RPMI8226 (cell line): ENCODE measurements at places on chromosomes 1 and 21.

- no peak for DNase-seq
Measured at GRCh38 chr1:245804696-245805095, 649.9 kb downstream of the KIF26B start.

- no peak for DNase-seq
Measured at GRCh38 chr1:54136269-54136896, 16.4 kb downstream of the CDCP2 start.

- no peak for DNase-seq
Measured at GRCh38 chr1:198713081-198713480, 74.2 kb downstream of the PTPRC start.

GRCh38 chr21:45959779-45960390 lies 21.7 kb upstream of the COL6A1 start:
- DNase-seq = no peak

- DNase-seq = no peak
Measured at GRCh38 chr1:78664763-78665162, 15.1 kb downstream of the IFI44 start.

DNA sequence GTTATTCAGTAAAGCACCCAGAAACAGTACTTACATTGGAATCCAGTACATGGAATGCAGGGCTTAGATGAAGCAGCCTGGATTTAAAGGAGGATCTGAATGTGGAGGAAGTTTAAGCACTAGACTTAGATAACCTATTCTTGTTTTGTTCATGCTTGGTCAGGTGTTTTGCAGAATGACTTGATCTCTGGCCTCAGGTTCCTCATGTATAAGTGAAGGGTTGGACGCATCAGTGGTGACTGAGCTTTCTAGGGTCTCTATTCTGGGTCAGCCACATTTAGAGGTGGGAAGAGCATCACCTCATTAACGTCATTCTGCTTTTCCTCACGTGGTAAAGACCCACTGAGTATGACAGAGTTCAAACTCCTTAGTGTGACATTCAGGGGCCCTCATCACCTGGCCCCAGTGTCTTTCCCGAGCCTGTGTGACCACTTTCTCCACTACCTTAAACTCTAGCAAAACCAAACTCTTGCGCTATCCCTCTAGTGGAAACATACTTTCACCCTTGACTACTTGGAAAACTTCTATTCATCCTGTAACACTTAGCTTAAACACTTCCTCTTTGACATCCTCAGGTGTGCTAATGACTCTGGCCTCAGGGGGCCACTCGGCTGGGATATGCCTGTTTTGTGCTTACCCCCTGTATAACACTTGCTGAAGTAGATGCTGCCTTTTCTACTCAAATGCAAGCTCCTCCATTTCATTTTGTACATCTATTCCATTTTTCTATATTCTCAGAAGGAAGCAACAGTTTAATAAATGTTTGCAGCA lies 871 bp upstream of the ERICH3 start:
- no peak for DNase-seq

DNA sequence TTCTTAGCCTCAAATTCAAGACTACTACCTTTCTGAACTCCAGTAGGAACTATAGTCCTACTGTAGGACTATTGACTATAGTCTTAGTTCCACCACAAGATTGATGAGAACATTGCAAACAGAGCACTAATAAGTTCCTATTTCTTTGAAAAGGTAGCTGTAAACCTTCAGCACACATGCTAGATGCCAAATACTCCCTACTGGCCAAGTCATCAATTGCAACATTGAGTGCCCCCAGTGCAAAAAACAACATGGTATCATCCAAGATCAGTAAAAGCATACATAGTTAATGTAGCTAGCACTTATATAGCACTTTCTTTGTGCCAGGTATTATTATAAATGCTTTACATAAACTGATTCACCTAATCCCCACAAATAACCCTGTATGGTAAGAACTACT lies 99.8 kb downstream of the MRPL39 start:
- DNase-seq = no peak

DNA sequence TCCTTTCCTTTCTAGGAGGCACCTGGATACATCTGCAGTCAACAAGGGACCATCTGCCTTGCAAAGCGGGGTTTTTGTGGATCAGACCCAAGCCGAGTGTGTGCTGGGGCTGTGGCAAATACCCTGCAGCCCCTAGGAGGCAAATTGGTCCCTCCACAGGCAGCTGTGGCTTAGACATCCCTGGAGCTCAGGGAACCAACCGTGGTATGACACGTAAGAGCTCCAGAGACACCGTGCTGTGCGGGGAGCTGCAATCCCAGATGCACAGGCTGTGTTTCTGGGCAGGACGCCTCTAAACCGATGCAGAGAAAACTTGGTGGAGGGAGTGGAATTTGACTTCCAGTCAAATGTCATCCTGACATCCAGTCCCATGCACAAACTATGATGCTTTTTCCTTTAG lies 141.5 kb downstream of the KAZN start:
- DNase-seq = no peak

- peak; percentile 38 for DNase-seq
Measured at GRCh38 chr1:155125511-155125945, 2.1 kb upstream of the EFNA1 start.

DNA sequence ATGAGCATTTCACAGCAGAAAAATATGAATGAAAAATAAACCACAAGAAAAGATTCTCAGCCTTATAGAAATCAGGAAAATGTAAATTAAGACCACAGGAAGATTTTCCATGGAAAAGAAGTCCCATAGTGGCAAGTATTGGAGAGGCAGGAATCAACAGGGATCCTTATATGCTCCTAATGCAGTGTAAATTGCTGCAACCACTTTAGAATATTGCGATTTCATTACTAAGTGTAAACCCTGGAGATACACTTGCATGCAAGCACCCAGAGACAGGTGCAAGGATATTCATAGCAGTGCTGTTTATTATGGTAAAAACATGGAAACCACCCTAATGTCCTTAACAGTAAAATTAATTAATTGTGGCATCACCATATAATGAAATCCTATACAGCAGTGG lies 10.6 kb upstream of the LRP8 start:
- DNase-seq = no peak

DNA sequence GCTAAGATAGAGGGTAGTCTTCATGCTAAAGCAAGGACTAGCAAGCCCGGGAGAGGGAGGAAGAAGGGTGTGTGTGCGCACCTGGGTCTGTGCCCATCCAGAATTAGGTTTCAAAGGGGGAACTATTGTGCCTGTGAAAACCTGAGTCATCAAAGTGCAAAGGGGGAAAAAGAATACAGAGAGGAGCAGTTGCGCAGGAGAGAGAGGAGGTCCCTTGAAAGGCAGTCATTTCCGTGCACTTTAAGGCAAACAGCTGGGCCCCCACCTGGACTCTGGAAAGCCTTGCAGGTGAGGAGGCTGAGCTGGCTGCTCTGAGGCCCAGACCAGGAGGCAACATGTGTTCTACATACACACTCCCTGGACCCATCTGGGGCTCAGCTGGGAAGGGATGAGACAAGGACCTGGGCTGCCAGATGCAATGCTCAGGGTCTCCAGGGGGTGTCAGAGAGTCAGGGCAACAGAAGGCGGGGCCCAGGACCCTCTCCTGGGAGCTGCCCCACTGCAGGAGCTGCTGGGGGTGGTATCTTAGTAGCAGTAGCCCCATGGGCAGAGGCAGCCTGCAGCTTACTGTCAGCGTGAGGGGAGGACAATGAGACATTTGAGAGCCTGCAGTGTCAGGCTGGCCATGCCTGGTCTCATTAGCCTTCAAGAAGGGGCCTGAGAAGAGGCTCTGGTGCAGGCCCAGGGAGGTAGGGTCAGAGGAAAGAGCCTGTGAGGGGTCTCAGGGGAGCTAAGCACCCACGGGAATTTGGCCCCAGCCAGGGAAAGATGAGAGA lies 14.3 kb downstream of the PROK1 start:
- peak; percentile 81 for DNase-seq

DNA sequence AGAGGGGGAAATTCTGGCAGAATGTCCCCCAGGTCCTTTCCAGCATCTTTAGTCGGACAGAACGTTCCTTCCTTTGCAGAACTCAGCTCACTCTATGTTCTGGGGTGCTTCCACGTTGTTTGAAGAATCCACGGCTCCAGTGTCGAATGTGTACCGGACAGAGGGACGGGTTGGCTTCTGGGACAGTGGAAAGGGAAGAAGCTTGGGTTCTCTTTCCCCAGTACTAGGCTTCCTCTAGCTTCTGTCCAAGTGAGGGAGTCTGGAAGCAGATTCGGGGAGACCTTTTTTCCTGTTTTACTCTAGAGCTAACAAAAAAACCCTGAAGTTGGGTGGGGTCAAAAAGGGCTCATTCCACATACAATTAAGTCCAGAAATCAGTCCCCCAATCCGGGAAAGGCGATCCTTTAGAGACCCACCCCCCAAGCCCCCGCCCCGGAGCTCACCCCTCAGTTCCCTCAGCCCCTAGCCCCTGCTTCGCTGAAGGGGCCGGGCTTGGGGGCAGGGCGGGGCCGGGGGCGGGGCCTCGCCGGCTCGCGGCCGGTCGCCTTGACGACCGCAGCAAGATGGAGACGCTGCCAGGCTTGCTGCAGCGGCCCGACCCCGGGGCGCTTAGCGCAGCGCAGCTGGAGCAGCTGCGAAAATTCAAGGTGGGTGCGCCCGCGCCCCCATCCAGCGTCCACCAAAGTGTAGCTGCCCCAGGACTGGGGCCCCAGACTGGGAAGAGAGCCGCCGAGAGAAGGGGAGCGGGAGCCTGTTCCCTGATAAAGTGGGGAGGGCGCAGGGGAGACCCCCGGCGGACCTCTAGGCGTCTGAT lies at the start of gene RIIAD1:
RIIAD1 (plus strand) TSS at position 549 of the 814 bp plus-strand sequence; CDS start at position 564, 15 bp downstream.
- peak; percentile 63 for DNase-seq

- DNase-seq = no peak
Measured at GRCh38 chr1:31712630-31713029, 8.8 kb upstream of the COL16A1 start.

- no peak for DNase-seq
Measured at GRCh38 chr1:109204484-109204883, 9.2 kb upstream of the SARS1 start.

- DNase-seq = no peak
Measured at GRCh38 chr21:35509001-35509704, 460.1 kb upstream of the RUNX1 start.

DNA sequence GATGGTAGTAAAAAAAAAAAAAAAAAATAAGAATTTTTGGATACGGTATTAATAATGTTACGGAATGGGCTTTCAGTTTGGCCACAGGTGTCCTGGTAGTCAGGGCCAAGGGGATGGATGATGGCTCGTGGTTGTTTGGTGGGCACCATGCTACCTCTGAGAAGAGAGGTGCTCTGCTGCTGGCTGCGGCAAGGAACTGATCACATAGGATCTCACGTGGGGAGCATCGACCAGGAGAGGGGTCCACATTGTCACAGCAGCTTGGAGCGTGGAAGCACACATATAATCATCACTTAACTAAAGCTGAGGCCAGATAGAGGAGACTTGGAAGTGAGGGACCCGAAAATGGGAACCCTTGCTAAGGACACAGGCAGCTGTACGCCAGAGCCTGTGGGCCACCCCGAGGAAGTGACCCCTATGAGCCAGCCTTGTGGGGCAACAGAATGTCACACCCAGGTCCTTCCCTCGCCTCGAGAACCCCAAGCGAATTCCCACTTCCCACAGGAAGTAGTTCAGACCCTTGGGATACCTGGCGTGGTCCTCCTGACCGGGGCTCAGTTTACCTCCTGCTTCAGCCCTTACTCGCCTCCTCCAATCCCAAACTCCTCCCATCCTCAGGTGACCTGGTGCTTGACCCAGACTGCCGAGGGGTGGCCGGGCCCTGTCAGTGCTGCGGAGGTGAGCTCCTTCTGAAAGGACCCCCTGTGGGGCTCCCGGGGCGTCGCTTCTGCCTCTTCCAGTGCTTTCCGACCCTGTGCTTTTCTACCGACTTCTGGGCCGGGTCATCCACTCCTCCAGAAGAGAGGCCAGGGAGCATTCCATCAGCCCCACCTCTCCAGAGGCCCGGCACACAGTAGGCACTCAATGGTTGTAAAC lies 222.0 kb downstream of the CAMTA1 start:
- DNase-seq = no peak

GRCh38 chr1:243434594-243434993 lies 178.8 kb downstream of the SDCCAG8 start:
- DNase-seq = no peak

- peak; percentile 58 for DNase-seq
Measured at GRCh38 chr1:39154553-39155421, 49.7 kb upstream of the MACF1 start.

DNA sequence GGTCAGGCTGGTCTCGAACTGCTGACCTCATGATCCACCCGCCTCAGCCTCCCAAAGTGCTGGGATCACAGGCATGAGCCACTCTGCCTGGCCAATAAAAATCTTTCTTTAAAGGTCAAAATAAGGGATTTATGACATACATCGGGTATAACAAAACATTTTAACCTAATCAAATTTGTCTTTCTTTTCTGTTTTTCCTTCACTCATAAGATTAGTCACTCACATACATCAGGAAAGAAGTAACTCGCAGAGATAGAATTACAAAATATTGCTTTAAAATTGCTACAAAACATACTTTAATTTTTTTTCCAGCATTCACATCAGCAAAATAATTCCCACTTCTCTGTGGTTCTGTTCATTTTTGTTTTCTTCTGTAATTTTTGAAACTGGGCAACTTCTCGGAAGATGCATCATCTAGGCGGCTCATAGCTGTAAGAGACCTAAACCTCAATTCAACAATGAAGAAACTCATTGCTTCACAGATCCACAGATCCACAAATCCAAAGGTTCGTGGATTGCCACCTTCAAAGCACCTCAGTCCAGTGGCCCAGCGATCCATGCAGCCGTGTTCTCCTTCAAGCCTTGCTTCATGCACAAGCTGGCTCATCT lies 39.7 kb downstream of the NEK2 start:
- no peak for DNase-seq

- DNase-seq = no peak
Measured at GRCh38 chr1:48114596-48115382, 107.7 kb upstream of the SLC5A9 start.

GRCh38 chr1:98028800-98029199 lies 108.0 kb upstream of the DPYD start:
- no peak for DNase-seq

GRCh38 chr1:234702342-234703000 lies 92.5 kb upstream of the IRF2BP2 start:
- no peak for DNase-seq

- DNase-seq = no peak
Measured at GRCh38 chr1:225808136-225808535, 1.8 kb upstream of the EPHX1 start.

DNA sequence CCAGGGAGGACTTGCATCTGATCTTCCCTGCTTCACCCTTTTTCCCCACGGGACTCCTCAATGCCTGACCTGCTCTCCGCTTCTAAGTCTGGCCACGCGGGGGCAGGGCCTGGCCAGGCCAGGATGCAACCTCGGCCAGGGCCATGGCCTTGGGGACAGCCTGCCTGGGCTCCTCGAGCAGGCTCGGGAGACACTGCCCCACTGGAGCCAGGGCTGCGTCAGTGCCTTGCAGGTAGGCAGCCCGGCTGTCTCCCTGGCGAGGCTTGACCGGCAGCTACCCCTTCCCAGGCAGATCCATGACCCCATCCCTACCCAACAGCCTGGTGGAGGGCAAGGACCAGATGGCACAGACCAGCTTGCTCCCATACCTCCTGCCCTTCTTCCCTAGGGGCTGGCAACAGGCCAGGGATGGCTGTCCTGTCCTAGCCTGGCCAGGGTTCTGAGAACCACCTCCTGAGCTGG lies 2.7 kb upstream of the PRDM16 start:
- peak; percentile 80 for DNase-seq

GRCh38 chr1:8109216-8109615 lies 83.1 kb upstream of the ERRFI1 start:
- DNase-seq = no peak
